ENCODE measurements at places on chromosomes 5 and 9. TPM values are rescaled to one million over a fixed set of nuclear protein-coding genes. Genes with fewer than 3 reads are reported as not detected.
A peak's percentile ranks its signal among the peaks of the same experiment; 100 is the strongest.

- H3K4me1 ChIP-seq = no peaks in the 10 kb centered on the region
- H3K4me3 ChIP-seq = no peak overlapping the region
- H3K36me3 ChIP-seq = no peaks in the 10 kb centered on the region
These were observed 209.8 kb downstream of the MCTP1 start for GRCh38 chr5:95075111-95075510.

DNA sequence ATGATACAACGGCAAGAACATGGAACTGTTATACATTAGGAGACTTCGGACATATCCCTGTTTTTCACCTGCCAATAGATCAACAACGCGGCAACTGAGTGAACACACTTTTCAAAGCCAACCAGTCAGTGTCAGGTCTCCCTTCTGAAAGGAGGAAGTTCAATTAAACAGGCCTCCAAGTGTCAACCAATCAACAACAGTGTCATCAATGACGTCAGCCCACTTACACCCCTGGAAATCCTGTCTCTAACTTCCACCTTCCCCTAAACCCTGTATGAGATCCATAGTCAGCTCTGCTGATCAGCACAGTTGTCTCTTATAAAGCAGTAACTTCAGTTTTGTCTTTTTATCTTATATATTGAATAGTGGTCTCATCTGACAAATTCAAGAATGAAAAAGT, 36.6 kb downstream of the DMRT3 start:
- H3K36me3 ChIP-seq = no peaks in the 10 kb centered on the region
- H3K4me1 ChIP-seq = peaks cover 14% of the 10 kb centered on the region
- no peak overlapping the region for H3K27ac ChIP-seq
- DNase-seq = no peak

- H3K4me1 ChIP-seq = peaks cover 24% of the 10 kb centered on the region
- H3K4me3 ChIP-seq = no peak overlapping the region
- H3K27me3 ChIP-seq = no peaks in the 10 kb centered on the region
- peak overlapping the region; percentile 35 for H3K27ac ChIP-seq
- no peak for DNase-seq
These were observed 9.8 kb upstream of the CPEB4 start for GRCh38 chr5:173878224-173878967.

GRCh38 chr9:96871176-96871575, 16.9 kb upstream of the ZNF782 start:
- DNase-seq = no peak
- H3K36me3 ChIP-seq = no peaks in the 10 kb centered on the region
- H3K27ac ChIP-seq = no peak overlapping the region
- H3K4me1 ChIP-seq = peaks cover 11% of the 10 kb centered on the region

DNA sequence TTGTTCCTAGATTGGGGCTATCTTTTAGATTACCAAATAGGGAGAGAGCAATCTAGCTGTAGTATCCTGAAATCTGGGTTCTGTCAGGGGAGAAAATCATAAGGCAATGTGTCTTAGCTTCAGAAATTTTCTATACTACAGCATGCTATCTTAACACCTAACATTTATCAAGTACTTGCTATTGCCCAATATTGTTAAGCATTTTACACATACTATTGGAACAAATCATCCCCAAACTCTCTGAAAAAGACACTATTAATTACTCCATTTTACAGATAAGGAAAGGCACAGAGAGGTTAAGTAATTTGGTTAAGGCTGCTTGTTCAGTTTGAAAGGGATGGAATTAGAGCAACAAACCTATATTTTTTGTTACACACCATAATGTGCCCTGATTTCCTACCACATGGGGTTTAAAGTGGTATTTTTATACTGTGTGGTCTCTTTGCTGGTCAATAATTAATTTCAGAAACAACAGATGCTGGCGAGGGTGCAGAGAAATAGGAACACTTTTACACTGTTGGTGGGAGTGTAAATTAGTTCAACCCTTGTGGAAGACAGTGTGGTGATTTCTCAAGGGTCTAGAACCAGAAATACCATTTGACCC, 57.2 kb upstream of the RIC1 start:
- no peak overlapping the region for H3K27ac ChIP-seq
- no peaks in the 10 kb centered on the region for H3K36me3 ChIP-seq

DNA sequence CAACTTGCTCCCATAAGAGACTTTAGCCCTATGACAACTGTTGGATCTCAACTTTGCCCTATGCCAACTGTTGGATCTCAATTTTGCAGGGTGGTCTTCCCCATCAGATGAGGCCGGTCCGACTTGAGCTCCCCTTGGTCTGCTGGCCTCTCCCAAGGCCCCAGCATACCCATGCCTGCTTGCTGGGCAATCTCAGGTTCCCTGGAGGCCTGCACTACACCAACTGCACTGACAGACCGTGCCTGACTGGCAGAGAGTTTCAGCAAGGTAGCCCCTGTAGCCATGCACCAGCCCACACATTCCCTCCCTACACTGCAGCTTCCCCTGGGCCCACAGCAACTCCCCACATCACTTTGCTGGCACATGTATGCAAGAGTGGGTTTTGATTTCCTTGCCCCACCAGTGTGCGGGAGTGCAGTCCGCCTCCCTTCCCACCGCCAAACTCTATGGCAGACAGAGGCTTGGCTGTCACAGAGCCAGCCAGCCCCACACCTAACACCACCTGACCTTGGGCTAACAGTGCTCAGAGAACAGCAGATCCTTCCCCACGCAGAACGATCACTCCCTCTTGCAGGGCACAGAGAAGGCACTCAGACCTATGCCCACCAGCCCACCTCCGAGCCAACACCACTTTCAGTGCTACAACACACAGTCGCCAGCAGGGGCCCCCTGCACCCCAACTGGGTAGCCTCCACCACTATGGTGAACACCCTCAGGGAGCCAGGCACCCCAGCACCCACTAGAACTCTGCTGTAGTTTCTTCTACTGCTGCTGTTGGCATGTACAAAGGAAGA, 279.9 kb upstream of the COX7C start:
- H3K4me1 ChIP-seq = no peaks in the 10 kb centered on the region
- H3K4me3 ChIP-seq = no peak overlapping the region
- H3K27ac ChIP-seq = no peak overlapping the region

GRCh38 chr9:34545497-34545896, 22.7 kb upstream of the ENHO start:
- no peak overlapping the region for H3K4me3 ChIP-seq
- H3K4me1 ChIP-seq = no peaks in the 10 kb centered on the region
- H3K27ac ChIP-seq = no peak overlapping the region

DNA sequence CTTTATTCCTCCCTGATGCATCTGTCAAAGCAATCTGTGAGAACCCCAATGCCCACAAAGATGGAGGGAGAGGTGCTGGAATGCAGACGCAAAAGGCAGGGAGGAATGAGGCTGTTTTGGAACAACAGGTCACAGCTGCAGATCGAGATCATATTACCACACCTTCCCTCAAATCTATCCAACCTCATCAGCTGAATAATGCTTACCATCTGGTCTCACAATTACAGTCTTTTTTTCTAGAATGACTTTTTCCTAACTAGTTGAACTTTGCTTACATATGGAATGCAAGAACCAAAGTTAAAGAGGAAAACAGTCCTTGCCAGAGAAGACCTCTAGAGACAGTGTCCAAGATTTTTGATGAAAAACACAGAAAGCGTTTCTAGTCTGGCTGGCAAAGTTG, 158.1 kb downstream of the LPAR1 start:
- H3K27ac ChIP-seq = peak overlapping the region; percentile 37
- H3K4me1 ChIP-seq = peaks cover 14% of the 10 kb centered on the region
- H3K4me3 ChIP-seq = no peak overlapping the region

- no peaks in the 10 kb centered on the region for H3K4me1 ChIP-seq
- no peaks in the 10 kb centered on the region for H3K36me3 ChIP-seq
- H3K4me3 ChIP-seq = no peak overlapping the region
- no peaks in the 10 kb centered on the region for H3K27me3 ChIP-seq
- H3K27ac ChIP-seq = no peak overlapping the region
- no peak for DNase-seq
These were observed 39.9 kb upstream of the PAM start for GRCh38 chr5:102715082-102715807.

GRCh38 chr9:123556464-123557435, 200.8 kb downstream of the CRB2 start:
- H3K36me3 ChIP-seq = no peaks in the 10 kb centered on the region
- H3K27me3 ChIP-seq = no peaks in the 10 kb centered on the region
- H3K4me3 ChIP-seq = no peak overlapping the region

VLDLR gene
- total RNA-seq = 4.5 TPM

TERT gene
- not detected for total RNA-seq

PCDHB6 gene
- 0.15 TPM for total RNA-seq

DNM1 gene
- total RNA-seq = 1.7 TPM
